ENCODE measurements at places on chromosomes 13 and 19.

- no peak for DNase-seq
These were observed 32.8 kb downstream of the KLF12 start for GRCh38 chr13:74101436-74101835.

- DNase-seq = no peak
These were observed 24.7 kb upstream of the MIER2 start for GRCh38 chr19:369256-369655.

DNA sequence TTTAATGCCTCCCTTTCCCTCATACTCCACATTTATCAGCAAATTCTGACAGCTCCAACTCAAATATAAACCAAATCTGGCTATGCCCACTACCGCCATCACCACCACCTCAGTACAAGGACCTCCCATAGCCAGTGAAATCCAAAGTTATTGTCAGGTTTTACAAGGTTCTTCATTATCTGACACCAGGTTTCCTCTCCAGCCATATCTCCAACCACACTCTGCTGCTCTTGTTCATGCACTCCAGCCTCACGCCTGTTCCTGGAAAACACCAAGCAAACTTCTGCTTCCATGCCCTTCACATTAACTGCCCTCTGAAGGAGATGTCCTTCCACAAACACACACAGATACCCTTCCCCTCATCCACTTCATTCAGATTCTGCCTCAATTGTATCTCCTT, 102.2 kb upstream of the MIR17HG start:
- DNase-seq = no peak

DNA sequence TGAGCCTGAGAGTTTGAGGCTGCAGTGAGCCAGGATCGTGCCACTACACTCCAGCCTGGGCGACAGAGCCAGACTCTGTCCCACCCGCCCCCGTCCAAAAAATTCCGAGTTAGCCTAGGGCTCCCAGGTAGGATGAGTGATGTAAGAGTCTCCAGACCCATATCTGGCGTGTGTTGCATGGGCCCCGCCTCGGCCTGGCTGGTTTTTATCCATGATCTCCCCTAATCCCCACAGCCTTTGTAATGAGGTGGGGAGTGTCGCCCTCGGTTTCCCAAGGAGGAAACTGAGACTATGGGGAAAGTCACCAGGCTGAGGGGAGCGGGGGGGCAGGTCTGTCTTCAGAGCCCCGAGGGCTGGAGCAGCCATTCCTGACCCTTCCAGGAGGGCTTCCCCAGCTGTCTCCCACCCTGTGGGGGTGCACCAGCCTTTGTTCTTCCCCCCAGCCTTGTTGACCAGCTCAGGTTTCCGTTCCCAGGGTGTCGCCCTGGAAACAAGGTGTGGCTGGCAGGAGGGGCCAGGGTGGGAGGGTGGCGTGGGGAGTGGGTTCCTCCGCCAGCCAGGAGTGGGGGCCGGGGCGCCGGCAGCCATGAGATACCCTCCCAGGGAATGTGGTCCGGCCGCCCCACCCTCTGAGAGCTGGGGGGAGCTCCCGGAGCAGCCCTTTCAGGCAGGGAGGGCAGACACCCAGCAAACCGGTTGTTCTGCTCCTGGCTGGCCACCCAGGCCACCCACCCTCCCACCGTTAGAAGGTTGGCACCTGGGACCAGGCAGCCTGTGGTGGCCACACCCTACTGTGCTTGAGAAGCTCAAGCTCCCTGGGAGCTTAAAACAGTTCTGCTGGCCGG, 11.5 kb downstream of the MYH14 start:
- DNase-seq = no peak

DNA sequence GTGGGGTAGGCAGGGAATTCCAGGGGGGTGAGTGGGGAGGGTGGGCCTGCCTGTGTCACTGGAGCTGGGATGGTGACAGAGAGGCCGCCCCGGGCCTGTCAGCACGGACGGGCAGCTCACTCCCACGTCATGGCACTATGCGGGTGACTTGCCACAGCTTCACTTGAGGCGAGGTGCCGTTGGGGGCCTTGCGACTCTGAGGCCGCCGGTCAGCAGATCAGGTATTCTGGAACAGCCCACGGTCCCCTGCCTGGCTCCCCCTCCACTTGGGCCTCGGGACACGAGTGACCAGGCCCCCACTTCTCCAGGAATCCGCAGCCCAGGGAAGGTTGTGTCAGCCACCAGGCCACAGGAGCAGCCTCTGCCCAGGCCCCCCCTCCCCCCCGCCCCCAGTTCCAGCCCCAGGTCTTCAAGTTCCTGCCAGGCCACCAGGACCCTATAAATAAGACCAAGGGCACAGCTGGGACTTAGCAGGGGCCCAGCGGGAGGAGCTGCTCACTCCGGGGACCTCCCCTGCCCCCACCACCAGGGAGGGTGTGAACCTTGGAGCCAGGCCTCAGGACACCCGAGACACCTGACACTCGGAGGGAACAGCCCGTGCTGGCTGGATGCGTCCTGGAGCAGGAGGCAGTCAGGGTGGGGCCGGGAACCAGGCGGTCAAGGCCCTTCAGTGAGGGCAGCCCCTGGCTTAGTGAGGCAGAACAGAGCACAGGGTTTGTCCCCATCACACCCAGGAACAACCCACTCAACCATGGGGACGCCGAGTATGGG, 2.7 kb upstream of the MIDN start:
- DNase-seq = peak; percentile 10

DNA sequence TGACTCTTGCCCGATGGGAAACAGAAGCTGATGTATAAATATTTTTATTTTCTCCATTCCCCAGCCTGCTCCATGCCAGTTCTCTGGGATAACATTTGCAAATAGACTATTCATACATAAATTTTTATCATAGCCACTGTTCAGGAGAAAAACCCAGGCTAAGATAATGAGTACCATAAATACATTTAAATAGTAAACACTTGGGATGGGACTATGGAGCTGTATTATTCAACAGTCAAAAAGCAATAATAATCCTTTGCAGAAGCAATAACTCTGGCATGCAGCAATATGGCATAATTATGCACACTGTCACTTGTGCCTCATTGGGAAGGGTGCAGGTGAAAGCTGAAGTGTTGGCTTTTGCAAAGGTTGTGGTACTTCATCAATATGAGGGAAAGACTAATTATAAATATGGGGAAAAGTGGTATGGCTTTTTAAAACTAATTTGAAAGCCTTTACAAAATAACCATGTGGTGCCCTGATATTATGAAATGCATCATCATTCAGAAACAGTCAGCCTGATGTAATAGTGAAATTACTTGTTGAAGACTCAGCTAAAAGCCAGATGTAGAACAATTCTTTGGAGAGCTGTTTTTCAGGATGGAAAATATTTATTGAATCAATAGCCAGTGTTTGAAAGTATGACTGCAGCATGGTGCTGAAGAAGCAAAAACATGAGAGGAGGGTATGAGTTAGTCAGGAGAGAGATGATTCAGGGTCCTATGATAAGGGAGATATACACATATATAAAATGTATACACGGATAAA, 2476.7 kb downstream of the PCDH9 start:
- no peak for DNase-seq

DNA sequence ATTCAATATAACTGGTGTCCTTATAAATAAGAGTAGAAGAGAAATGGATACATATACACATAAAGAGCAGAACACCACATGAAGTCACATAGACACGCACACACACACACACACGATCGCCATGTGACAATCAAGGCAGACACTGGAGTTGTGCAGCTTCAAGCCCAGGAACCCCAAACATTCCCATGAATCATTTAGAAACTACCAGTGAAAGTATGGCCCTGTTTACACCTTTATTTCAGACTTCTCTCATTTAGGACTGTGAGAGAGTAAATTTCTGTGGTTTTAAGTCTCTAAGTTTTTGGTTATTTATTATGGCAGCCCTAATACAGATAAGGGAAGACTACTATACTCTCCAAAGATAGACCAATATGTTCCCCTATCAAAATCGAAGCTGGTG, 20.4 kb upstream of the TNFSF13B start:
- no peak for DNase-seq

DNA sequence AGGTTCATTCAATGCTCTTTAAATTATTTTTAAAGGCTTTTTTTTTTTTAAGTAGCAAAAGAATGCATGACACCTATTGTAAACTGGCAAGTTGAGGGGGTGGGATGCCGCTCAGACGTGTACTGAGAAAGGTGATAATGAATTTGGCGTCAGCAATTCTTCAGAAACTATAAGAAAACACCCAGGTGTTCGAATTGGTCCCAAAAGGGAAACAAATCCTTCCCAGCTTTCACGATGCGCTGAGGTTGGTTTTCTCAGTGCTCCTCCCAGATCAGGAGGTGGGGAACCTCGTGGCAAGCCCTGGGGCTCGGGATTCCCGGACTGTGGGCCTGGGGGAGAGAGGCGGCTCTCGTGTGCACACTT, 543 bp upstream of the FAM124A start:
- no peak for DNase-seq

GRCh38 chr19:31589109-31589508, 239.9 kb upstream of the TSHZ3 start:
- no peak for DNase-seq

- no peak for DNase-seq
These were observed 150.9 kb downstream of the TM9SF2 start for GRCh38 chr13:99652141-99652540.

GRCh38 chr13:26457212-26457611, 100.3 kb upstream of the WASF3 start:
- no peak for DNase-seq

DNA sequence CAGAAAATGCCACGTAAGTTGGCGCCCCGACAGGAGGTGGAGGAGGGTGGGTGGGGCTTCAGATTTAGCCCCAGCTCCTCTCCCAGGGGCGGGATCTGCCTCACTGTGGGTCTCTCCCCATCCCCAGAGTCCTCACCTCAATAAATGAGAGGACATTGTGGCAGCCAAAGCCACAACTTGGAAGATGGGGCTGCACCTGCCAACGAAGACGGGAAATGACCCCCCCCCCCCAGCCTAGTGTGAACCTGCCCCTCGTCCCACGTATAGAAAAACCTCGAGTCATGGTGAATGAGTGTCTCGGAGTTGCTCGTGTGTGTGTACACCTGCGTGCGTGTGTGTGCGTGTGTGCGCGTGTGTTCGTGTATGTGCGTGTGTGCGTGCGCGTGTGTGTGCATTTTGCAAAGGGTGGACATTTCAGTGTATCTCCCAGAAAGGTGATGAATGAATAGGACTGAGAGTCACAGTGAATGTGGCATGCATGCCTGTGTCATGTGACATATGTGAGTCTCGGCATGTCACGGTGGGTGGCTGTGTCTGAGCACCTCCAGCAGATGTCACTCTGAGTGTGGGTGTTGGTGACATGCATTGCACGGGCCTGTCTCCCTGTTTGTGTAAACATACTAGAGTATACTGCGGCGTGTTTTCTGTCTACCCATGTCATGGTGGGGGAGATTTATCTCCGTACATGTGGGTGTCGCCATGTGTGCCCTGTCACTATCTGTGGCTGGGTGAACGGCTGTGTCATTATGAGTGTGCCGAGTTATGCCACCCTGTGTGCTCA, 1.5 kb upstream of the TRAPPC5 start:
- DNase-seq = peak; percentile 43

DNA sequence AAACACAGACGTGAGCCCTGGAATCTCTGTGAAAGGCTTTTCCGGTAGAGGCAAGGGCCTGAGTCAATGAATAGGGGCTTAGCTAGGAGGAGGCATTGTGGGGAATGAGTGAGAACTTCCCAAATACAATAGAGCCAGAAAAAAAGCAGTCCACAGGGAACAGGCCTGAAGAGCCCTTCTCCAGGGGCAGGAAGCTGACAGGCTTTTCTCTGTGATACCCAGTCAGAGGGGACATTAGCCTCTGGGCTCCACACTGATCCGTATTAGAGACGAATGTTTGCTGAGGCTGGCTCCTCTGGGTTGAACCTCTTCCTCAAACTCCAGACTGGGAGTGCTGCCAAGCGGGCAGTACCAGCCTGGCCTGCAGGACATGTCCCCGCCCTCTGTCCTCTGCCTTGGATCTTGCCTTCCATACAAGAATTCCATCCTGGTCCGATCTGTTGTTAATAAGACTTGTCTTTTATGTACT, 2.3 kb downstream of the DHRS12 start:
- peak; percentile 91 for DNase-seq

DNA sequence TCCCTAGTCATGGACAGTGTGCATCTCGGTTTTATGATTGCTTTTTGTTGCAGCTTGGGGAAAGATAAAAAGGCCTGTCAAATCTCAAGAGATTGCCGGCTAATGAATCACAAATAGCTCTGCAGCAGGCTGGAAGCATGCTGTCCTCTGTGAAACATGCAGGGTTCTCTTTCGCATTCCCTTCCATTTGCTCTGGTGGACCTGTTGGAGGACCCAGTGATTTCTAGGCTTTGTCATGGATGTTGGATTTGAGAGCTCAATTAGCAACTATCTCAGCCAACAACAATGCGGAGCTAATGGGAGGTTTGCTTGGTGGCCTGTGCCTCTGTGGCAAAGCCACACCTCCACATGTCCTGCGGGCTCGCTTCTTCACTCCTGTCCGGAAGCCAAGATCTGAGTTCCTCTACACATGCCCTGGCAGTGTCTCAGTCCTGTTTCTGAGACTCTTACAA, 418.1 kb upstream of the ARGLU1 start:
- DNase-seq = no peak

- DNase-seq = peak; percentile 36
These were observed 41.6 kb downstream of the IFT88 start for GRCh38 chr13:20608438-20609020.

DNA sequence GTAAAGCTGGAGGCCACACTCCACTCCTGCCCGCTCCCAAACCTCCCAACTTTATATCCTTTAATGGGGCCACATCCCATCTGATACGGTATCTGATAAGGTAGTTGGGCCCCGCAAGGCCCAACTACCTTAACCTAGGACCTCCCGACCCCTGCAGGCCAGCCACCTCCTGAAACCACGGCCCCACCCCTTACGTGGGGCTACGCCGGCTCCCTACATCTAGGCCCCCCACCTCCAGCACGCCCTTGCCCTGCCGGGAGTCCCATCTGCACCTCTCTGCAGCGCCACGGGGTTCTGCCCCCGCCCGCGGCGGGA, 2.2 kb downstream of the IGFLR1 start:
- DNase-seq = no peak

- DNase-seq = no peak
These were observed 108.4 kb downstream of the ZNF557 start for GRCh38 chr19:7177926-7178325.
